ENCODE measurements at places on chromosomes 7 and 10. TPM values are rescaled to one million over a fixed set of nuclear protein-coding genes. Genes with fewer than 3 reads are reported as not detected.

The HACD1 gene
- 52.7 TPM for total RNA-seq

The NME8 gene
- total RNA-seq = not detected

The MRLN gene
- not detected for total RNA-seq

The SH2B2 gene
- total RNA-seq = 3.5 TPM

The SKIDA1 gene
- total RNA-seq = 1.2 TPM

The GFRA1 gene
- total RNA-seq = 8.4 TPM

The PALD1 gene
- total RNA-seq = 6.7 TPM

The OGA gene
- total RNA-seq = 67.0 TPM

The ACTL6B gene
- total RNA-seq = not detected

The ZNF783 gene
- total RNA-seq = 5.8 TPM

The GRM3 gene
- total RNA-seq = not detected

The LRRC18 gene
- not detected for total RNA-seq

The SAMD8 gene
- total RNA-seq = 12.6 TPM

The C10orf105 gene
- total RNA-seq = not detected

The PHYHIPL gene
- 0.59 TPM for total RNA-seq

The DCLRE1C gene
- 6.6 TPM for total RNA-seq

The CAV1 gene
- 718 TPM for total RNA-seq

The HOXA7 gene
- total RNA-seq = 4.8 TPM

The CDK5 gene
- 35.8 TPM for total RNA-seq

The KLF14 gene
- total RNA-seq = 0.02 TPM

The CYP2W1 gene
- total RNA-seq = 0.05 TPM

The ZNF722 gene
- total RNA-seq = not detected

The PNLIPRP1 gene
- total RNA-seq = not detected

The INSIG1 gene
- total RNA-seq = 14.2 TPM

The SLC13A1 gene
- total RNA-seq = not detected

The FAM25C gene
- total RNA-seq = 1.7 TPM

The UNCX gene
- not detected for total RNA-seq

The AKR1C4 gene
- total RNA-seq = 0.18 TPM

The CRHR2 gene
- total RNA-seq = 0.05 TPM

The CFAP58 gene
- 0.27 TPM for total RNA-seq

The SEMA3A gene
- total RNA-seq = 5.2 TPM

The LRMDA gene
- total RNA-seq = 3.4 TPM

The LRRTM3 gene
- not detected for total RNA-seq

The TAC1 gene
- total RNA-seq = 0.11 TPM

The TMEM229A gene
- not detected for total RNA-seq

The ZSCAN21 gene
- 11.0 TPM for total RNA-seq

The VGF gene
- 20.3 TPM for total RNA-seq

The LSM8 gene
- total RNA-seq = 42.7 TPM

The HYAL4 gene
- 0.04 TPM for total RNA-seq

The SGCE gene
- 49.9 TPM for total RNA-seq

The LGI1 gene
- total RNA-seq = not detected

The WEE2 gene
- not detected for total RNA-seq

The SNCG gene
- 9.6 TPM for total RNA-seq

The WNT8B gene
- total RNA-seq = not detected

The GDF2 gene
- not detected for total RNA-seq

The ANKRD2 gene
- 7.4 TPM for total RNA-seq

The TRIM50 gene
- total RNA-seq = not detected

The CC2D2B gene
- total RNA-seq = 0.36 TPM

The PDCD11 gene
- total RNA-seq = 39.0 TPM

The SPDYE8 gene
- total RNA-seq = not detected

The ZNF679 gene
- not detected for total RNA-seq

The GJC3 gene
- total RNA-seq = 0.15 TPM

The NKX2-3 gene
- total RNA-seq = not detected

The TFEC gene
- 0.14 TPM for total RNA-seq

The LIPK gene
- not detected for total RNA-seq

Measured in A549 treated with dexamethasone at 1 μM for 4 hours (cell line).